Muscle of back (tissue), 13 donors: ENCODE measurements at places on chromosomes 13 and 19. TPM values are rescaled to one million over a fixed set of nuclear protein-coding genes. Genes with fewer than 3 reads are reported as not detected.

KCTD12 gene
- polyA plus RNA-seq = 202 TPM

TINCR gene
- polyA plus RNA-seq = 4.2 TPM

CFAP97D2 gene
- not detected for polyA plus RNA-seq

DNA sequence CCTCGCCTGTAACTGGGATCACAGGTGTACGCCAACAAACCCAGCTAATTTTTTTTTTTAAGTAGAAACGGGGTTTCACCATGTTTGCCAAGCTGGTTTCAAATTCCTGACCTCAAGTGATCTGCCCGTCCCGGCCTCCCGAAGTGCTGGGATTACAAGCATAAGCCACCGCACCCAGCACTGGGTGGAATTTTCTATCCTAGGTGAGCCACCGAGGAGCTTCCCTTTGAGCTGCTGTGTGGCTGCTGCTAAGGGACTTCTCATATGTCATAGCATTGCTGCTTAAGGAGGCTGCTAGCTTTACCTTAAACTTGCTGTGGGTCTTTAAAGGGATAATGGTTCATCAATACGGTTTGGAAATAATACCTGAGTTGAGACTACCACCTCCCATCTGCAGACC lies 2.9 kb upstream of the AMER2 start:
- DNase-seq = no peak

DNA sequence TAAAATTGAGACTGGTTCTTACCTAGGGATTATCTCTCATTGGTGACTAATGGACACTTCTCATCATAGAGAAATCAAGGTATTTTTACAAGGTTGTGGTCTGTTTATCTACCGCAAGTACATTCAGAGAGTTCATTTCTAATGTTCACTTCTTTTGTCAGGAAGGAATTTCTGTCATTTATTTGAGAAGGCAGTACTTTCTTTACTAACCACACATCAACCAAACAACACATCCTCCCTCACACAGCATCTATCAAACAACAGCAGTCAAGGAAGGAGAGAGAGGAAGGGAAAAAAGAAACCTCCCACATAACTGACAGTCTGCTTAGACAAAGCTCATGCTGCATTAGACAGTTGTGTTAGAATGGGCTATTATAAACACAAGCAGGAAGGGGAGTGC lies 182.3 kb upstream of the KLF12 start:
- DNase-seq = no peak

DNA sequence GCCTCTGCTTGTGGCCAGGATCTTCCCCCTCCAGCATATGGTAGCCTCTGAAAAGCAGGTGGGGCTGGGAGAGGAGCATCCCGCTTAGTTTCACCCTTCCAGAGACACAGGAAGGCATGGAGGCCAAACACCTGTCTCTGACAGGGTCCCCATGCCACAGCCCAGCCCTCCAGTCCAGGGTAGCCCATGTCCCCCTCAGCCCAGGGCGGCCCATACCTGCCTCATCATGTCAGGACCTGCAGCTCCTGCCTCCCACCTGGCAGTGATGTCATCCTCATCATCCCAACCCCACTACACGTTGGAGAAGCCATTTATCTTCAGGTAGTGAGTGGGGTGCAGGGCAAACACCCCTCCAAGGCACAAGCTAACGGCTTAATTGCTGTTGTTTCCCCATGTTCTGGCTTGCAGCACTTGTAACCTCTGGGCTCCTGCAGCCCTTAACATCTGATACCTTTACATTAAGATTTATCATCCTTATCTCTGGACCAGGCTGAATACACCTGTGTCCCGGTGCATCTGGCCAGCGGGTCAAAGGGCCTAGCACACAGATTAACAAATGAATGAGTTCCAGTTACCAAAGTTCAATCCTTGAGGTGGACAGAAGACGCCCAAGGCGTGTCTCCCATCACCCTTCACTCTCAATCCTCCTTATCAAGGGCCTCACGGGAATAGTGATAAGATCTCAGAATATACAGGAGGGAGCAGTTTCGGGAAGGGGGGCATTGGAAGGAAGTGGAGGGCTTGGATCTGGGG lies 22.2 kb downstream of the ZNF175 start:
- no peak for DNase-seq

GRCh38 chr19:13098277-13099072 lies 4.2 kb downstream of the LYL1 start:
- DNase-seq = no peak

GRCh38 chr19:1053176-1054101 lies 13.5 kb upstream of the ARHGAP45 start:
- no peak for DNase-seq

GRCh38 chr13:20799726-20800416 lies 26.1 kb upstream of the EEF1AKMT1 start:
- no peak for DNase-seq
